ENCODE measurements at places on chromosomes 3 and 15.

- no peak for DNase-seq
Observed at GRCh38 chr3:100113723-100114412, 433 bp downstream of the FILIP1L start.

DNA sequence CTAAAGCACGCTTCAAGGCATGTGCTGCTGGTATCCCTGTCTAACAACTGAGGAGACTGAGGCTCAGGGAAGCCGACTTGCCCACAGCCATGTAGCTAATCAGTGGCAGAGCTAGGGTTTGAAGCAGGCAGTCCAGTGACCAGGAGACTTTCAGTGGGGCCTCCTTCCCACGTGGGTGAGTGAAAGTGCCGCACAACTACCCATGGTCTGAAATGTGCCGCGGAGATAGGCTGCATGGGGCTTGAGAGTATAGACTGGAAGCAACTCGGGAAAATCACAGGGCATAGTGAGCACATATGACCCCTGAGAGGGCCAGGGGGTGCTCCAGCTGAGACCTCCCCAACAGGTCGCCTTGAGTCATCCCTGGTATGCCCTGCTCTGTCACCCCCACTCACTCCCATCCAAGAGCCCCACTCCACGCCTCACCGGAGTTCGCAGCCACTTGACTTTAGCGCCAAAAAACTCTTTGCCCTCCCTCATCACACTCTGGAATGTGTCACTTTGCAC, 19.1 kb downstream of the FAM174B start:
- no peak for DNase-seq

DNA sequence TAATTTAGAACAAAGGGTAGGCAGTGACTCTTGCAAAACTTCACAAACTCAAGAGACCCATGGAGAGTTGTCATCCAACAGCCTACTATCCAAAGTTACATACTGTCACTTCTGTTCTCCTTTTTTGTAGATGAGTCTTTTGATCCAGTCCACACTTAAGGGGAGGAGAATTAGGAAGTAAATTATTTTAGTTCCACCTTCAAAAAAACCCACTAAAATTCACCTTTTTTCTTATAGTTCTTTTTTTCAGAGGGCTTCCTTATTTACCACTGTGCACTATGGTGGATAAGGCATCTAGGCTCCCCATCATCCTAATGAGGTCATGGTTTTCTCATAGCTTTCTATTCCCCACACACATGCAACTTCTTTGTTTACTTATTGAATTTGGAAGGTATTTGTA, 8.6 kb upstream of the TCAIM start:
- DNase-seq, result no peak

GRCh38 chr15:46617507-46617906, 982.7 kb downstream of the SQOR start:
- no peak for DNase-seq

- DNase-seq, result no peak
Observed at GRCh38 chr3:139430493-139430892, 41.0 kb upstream of the COPB2 start.

- no peak for DNase-seq
Observed at GRCh38 chr3:37853691-37854413, 7.8 kb upstream of the CTDSPL start.

DNA sequence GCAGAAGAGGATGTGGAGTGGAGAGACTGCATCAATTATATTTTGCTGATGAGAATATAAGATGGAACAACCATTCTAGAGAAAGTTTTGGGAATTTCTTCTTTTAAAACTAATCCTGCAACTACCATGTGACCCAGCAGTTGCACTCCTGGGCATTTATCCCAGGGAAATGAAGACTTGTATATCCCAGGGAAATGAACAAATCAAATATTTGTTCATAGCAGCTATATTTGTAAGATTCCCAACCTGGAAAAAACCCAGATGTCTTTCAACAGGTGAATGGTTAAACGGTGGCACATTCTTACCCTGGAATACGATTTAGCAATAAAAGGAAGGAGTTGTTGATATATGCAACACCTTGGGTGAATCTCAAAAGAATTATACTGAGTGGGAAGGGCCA, 385.3 kb upstream of the TPRG1 start:
- DNase-seq, result no peak

DNA sequence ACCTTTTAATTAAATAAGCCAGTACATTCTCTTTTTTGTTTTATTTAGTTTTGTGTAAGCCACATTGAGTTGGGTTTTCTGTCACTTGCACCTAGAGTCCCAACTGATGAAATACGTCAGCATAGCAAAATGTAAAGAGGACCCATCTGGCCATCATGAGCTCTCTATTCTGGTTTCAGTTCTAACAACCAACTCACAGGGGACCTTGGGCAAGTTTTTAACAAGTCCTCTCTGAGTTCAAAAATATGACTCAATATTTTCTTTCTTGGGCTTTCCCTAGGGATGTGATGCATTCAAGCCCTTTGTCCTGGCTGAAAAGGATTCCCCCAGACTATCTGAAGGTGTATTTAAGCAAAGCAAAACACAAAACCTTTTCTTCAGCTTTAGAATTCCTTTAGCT, 32.9 kb downstream of the PLCH1 start:
- no peak for DNase-seq

GRCh38 chr15:77107068-77107467, 36.2 kb upstream of the TSPAN3 start:
- DNase-seq, result peak; percentile 29

DNA sequence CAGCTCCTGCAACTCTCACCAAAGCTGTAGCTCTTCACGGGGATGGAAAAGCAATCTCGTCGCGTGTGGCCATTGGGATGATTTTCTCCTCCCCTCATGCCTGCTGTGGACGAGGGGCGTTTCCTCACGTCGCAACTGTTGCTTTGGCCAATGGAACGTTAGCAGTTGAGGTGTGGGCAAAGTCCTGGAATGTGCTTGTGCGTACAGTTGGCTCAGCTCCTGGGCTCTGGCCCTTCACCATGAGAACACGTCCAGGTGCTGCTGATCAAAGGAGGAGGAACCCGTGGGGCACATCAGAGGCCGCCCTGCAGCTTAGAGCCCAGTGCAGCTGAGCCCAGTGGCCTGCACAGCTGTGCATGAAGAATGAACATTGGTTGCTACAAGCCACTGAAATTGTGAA, 186.1 kb downstream of the TJP1 start:
- no peak for DNase-seq

All from pons (tissue), 1 donor.